Mesendoderm (in vitro differentiated cells): ENCODE measurements at places on chromosomes 7 and 10.

DNA sequence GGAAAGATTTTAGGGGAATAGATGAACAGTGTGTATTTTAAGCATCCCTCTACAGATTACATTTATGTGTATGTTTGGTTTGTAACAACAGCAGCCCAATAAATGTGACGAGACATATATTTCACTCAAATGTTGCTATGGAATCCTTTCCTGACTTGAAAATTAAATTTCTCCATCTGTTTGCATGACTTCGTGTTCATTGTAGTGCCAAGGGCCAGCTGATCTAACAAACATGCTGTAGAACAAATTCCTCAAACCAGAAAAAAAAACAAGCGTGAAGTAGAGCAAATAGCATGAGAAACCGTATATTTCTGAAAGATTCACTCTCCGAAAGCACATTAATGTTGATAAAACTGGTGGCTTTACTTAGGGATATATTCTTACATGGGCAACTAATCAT is 87.8 kb downstream of the NRCAM start:
- DNase-seq, result no peak

DNA sequence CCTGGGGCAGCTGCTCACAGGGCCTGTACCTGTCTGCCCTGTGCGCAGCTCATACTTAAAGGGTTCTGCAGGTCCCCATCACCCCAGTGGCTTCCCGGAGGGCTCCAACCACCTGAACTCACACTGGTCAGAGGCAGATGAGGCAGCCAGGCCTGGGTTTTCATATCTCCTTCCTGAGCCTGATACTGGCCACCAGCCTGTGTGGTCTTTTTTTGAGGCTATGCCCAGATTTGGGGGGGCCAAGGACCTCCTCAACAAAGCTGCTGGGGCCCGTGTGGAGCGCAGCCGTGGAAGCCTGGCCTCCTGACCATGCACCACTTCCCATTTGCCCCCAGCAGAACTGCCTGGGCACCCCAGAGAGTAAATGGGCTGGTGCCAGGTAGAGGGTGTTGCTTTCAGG is 25.7 kb downstream of the PNLIPRP2 start:
- DNase-seq, result no peak

DNA sequence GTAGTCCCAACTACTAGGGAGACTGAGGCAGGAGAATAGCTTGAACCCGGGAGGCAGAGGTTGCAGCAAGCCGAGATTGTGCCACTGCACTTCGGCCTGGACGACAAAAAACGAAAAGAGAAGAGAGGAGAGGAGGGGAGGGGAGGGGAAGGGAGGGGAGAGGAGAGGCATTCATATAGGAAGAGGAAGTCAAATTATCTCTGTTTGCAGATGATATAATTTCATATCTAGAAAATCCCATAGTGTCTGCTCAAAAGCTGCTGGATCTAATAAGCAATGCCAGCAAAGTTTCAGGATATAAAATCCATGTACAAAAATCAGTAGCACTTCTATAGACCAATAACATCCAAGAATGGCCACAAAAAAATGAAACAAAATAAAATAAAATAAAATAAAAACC is 120.3 kb downstream of the LMBR1 start:
- no peak for DNase-seq

DNA sequence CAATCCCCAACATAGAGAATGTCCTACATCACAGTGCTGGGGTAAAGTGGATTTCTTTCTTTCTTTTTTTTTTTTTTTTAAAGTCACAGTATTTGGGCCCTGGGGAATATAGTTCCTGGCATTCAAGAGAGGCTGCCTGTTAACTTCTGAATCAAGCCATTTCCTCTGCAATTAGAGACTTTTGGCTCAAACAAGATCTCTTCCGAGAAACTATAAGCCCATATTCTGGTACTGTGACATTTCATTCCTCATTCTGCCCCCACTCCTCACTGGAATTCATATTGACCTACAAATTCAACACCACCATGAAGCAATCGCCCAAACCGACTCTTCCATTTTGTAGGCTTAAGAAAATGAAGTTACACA is 187.4 kb downstream of the PHTF2 start:
- DNase-seq, result no peak

- DNase-seq, result no peak
These were observed 25.6 kb downstream of the IRF5 start for GRCh38 chr7:128963327-128963757.

DNA sequence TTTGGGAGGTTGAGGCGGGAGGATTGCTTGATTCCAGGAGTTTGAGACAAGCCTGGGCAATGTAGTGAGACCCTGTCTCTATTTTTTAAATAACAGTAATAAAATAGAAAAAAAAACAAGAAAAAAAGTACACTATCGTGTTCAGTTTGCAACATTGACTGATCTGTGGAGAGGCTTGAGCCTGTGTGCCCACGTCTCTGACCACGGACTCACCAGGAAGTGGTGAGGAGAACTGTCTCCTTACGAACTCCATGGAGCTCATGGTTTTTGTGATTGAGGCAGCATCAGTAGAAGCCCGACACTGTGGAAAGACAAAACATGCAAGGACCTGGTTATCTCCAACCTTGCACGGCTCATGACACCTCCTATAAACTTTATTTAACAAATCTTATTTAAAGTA is 23.9 kb upstream of the DNAJB6 start:
- DNase-seq, result no peak

DNA sequence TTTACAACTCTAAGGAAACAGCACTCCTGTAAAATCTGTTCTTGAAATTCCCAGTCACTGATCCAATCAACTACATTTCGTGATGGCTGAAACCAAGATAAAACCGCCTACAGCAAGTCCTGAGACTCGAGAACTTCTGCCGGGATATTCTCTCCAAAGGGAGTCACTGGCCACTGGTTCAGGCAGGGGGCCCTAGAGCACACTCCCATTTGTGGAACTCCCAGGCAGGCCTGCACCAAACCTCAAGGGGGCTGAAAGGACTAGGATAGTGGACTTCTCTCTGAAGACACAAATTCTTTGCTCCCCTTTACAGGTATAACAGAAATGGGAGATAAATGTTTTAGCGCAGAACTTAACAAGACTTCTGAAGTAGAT is 16.3 kb downstream of the CYTH3 start:
- DNase-seq, result peak; percentile 87

- DNase-seq, result peak; percentile 57
These were observed 127.6 kb downstream of the CHN2 start for GRCh38 chr7:29322023-29322712.

DNA sequence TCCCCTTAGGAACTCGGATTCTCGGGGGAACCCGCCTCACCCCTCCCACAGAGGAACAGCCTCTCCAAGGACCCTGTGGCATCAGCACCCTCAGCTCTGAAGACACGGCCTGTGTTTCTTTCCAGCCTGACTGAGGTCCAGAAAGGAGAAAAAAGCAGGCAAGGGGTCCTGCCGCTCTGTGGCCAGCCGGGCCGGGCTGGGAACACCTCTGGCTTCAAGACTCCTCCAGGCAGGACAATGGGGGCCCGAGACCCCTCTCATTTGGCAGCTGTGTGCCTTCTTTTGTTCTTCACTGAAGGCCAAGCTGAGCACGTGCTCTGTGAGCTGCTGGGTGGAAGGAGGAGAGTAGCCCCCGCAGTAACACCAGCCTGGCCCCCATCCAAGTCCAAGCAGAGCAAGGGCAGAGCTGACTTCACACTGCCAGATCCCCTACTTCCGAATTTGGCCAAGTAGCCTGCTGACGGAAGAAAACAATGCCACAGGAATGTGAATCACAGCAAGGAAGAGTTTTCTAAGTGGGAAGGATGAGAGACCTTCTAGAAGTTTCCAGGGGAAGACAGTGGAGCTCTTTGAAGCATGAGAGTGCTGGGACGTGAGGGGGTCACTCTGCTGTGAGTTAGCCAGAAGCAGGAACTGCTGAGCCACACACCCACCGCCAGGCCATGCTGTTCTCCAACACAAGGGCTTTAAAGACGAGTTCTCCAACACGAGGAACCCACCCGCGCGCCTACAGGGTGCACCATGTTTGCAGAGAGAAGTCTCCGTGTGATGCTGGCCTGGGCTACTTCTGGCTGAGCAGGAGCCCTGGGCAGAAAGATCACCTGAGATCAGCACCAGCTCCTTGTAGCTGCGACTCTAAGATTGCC is 3.1 kb downstream of the CNPY1 start:
- DNase-seq, result peak; percentile 38

- DNase-seq, result peak; percentile 70
These were observed 122.3 kb upstream of the LYZL2 start for GRCh38 chr10:30751678-30752331.

GRCh38 chr10:10294881-10295529 is 722.7 kb upstream of the CELF2 start:
- DNase-seq, result no peak

- no peak for DNase-seq
These were observed 43.3 kb upstream of the CNNM1 start for GRCh38 chr10:99285881-99286280.

- no peak for DNase-seq
These were observed 92.6 kb downstream of the SPAG6 start for GRCh38 chr10:22437620-22438588.

DNA sequence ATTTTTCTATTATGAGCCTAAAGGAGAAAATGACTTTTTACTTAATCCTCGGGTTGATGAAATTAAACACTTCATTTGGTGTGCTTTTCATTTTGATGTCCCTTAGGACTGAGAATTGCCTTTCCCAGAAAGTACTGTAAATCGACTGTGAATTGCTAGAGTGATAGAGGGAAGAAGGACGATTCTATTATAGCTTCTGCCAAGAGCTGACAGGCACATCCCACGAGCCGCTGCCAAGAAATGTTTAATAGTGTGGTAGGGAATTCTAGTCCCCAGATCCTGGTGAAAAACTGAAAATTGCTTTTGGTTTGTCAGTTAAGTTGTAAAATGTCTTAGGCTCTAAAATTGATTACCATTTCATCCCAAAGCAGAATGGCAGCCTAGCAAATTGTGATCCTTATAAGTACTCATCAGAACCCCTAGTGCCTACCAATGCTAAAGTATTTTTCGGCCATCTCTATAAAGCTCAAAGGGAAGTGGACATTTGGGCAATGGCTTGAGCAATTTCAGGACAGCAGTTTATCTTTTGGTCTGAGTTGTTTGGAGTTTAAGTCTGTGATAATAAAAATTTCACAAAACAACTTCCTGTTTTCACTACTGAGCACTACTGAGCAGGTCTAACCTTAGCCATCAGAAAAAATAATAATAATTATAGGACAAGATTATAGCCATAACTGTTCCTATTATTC is 44.6 kb upstream of the HYCC1 start:
- DNase-seq, result no peak

- DNase-seq, result no peak
These were observed 172.5 kb downstream of the PIP4K2A start for GRCh38 chr10:22541900-22542299.

DNA sequence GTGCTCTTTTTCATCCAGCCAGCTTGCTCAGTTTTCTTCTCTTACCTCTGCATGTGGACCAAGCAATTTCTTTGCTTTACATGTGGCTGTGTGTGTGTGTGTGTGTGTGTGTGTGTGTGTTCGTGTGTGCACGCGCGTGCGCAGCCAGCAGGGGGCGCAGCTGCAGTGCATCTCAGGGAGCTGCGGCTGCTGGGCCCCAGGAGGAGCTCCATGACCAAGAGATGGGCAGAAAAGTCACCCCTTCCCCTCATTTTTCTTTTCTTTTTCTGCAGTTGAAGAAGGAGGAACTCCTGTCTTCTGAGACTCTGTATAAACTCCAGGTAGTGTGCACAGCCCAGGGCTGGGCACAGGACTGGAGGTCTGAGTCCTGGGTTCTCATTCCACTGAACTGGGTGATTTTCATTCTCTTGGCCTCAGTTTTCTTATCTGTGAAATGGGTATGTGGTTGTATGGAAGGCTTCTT is 41.8 kb downstream of the BLNK start:
- DNase-seq, result peak; percentile 89

GRCh38 chr7:115701141-115701540 is 329.4 kb downstream of the TFEC start:
- no peak for DNase-seq

DNA sequence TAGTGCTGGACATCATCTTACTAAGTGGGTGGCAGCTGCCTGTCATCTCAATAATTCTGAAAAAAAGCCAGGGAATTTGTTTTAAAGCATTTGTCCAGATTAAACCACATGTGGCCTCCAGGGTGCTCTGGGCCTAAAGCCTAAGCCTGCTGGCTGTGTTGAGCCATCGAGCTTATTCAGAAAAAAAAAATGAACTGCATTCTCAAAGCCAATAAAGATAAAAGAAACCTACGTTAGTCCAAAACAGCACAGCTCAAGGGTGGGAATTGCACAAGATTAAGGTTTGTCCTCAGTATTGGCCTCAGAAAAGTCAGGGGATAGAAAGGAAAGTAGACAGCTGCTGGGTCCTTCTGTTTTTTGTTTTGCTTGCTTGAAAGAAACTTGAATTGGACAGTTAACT is 22.6 kb upstream of the PRTFDC1 start:
- DNase-seq, result no peak

GRCh38 chr10:51371743-51372142 is 297.5 kb downstream of the PRKG1 start:
- DNase-seq, result peak; percentile 50

GRCh38 chr10:21508706-21509331 is 16.7 kb downstream of the SKIDA1 start:
- DNase-seq, result peak; percentile 74

- DNase-seq, result peak; percentile 8
These were observed 282.8 kb downstream of the GPR158 start for GRCh38 chr10:25457552-25457951.

DNA sequence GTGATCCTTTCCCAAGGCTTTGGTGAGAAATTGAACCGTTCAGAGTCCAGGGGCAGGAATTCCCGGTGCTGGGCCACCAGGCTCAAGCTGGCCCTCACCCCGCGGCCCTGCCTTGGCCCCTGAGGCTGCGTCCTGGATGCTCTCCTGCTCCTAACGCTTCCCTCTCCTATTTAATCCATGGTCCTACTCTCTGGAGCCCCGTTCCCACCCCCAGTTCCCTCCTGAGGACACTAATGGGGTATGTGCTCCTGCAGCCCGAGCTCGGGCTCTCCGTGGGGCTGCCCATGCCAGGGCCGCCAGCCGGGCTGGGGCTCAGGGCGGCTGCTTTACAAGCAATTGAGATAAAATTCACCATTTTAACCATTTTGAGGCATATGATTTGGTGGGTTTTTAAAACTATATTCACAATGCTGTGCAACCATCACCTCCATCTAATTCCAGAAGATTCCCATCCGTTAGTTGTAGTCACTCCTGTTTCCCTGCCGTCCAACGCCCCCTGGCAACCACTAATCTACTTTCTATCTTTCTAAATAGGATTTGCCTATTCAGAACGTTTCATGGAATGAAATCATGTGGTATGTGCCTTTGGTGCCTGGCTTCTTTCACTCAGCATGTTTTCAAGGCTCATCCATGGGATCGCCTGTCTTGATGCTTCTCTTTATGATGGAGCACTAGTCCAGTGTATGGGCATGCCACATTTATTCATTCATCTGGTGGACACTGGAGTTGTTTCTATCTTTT is 33.0 kb downstream of the ADAMTS14 start:
- no peak for DNase-seq

GRCh38 chr10:118243907-118244306 is 98.2 kb downstream of the FAM204A start:
- no peak for DNase-seq

GRCh38 chr10:118234683-118235082 is 107.4 kb downstream of the FAM204A start:
- no peak for DNase-seq
